Omental fat pad (tissue), 4 donors: ENCODE measurements at places on chromosomes 7 and 10. TPM values are rescaled to one million over a fixed set of nuclear protein-coding genes. Genes with fewer than 3 reads are reported as not detected.

The SFTPA1 gene
- not detected for total RNA-seq

The CAMK2B gene
- not detected for total RNA-seq

The NUDT13 gene
- total RNA-seq, result 2.0 TPM

The CYP3A4 gene
- not detected for total RNA-seq

The ASAH2B gene
- 2.1 TPM for total RNA-seq

The ZNF365 gene
- total RNA-seq, result 0.19 TPM

The OR2A5 gene
- total RNA-seq, result not detected

The C10orf105 gene
- total RNA-seq, result 0.56 TPM

The FAM25C gene
- total RNA-seq, result not detected

The C1QL3 gene
- not detected for total RNA-seq

DNA sequence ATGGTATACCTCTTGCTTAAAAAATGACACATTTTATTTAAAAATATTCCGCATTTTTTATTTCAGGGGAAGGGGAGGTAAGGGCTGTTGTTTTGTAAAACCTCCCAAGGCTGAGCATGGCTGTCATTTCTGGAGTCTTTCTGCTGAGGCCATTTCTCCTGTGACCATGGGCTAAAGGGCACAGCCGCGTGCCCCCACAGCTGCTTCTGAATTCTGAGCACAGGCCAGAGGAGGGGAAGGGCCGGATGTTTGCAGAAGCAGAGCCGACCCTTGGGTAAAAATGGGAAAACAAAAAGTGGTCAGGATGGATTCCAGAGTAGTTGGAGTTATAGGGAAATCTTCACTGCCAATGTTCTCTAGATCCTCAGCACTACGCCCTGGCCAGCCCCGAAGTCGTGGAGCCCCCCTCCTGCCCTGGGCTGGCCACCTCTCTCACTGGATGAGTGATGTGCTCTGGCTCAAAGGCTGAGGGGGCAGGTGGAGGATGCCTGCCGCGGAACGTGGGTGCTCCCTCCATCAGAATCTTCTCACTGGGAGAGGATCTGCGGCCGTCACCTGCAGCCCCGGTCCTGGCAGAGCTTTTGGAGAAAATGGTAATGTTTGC is 131.3 kb upstream of the ZEB1 start:
- no peak for DNase-seq

DNA sequence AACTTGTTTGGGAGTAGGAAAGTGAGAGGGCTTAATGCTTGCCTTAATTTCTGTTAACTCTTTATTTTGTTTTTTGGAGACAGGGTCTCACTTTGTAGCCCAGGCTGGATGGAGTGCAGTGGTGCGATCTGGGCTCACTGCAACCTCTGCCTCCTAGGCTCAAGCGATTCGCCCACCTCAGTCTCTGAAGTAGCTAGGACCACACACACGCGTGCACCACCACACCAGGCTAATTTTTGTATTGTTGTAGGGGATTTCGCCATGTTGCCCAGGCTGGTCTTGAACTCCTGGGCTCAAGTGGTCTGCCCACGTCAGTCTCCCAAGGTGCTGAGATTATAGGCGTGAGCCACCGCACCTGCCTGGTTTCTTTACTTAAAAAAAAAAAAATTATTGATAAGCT is 1.9 kb downstream of the PPP2R2D start:
- DNase-seq, result no peak

DNA sequence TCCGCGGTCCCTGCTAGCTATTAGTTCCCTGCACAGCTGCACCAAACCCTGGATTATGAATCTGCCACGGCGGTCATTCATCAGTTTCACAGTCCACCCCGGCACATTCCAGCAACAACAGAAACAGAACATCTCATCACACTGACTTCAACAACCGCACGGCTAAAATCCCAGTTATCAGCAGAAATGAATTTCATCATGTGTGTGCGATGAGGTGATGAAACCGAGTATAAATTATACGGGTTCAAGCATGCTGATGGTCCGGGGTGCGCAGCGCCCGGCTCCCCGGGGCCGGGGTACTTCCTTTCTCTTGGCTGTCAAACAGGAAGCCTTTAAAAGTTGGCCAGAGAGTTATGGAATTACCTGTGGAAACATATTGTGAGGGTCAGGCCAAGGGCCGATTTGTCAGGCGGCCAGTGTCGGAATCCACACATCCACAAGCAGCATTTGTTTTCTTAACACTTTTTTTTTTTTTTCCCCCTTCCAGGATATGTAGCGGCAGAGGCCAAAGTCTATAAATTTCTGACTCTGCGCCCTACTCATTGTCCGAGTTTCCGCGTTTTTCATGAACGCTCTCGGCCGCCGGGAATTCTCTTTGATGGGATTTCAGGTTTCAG is 420.9 kb upstream of the MGMT start:
- no peak for DNase-seq

DNA sequence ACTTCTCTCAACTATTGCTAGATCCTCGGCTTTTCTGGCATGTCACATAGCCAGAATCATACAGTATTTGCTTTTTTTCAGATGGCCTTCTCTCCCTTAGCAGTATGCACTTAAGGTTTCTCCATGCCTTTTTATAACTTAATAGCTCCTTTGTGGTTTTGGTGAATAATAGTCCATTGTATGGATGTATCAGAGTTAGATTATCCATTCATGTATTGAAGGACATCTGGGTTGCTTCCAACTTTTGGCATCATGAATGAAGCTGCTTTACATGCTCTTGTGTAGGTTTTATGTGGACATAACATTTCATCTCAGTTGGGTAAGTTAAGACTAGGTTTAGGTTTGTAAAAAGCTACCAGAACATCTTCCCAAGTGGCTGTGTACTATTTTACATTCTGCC is 4.6 kb downstream of the ATP5F1C start:
- no peak for DNase-seq

GRCh38 chr7:23426876-23427275 is 43.4 kb downstream of the IGF2BP3 start:
- DNase-seq, result no peak

DNA sequence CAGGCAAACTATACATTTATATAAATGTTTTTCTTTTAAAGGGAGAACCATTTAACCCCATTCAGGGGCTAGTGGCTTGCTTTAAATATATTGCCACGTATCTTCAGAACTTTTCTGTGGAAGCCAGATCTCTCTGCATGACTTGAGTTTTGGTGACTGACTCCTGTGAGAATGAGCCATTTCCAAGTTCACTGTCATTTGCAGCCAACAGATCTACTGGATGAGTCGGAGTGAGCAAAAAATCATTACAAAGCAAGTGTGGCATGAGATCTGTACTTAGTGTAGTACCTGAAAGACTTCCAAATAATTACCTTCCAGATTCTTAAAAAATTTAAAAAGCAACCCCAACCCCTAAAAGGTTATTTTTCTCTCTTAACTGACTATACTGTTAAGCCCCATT is 45.6 kb downstream of the PDSS1 start:
- DNase-seq, result no peak

DNA sequence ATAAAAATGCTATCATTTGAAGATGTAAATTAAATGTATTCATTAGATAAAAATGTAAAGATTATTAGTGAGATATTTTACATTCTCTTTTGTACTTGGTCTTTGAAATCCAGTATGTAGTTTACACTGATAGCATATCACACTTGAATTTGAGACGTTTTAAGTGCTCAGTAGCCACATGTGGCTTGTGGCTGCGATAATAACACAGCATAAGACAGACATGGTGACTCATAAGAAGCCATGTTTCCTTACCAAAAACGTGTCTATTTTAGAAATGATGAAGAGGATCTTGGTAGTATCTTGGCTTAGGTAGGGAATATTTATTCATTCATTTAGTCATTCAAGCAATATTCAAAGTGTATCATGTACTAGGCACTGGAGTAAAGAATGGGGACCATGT is 149.3 kb downstream of the POU6F2 start:
- no peak for DNase-seq

DNA sequence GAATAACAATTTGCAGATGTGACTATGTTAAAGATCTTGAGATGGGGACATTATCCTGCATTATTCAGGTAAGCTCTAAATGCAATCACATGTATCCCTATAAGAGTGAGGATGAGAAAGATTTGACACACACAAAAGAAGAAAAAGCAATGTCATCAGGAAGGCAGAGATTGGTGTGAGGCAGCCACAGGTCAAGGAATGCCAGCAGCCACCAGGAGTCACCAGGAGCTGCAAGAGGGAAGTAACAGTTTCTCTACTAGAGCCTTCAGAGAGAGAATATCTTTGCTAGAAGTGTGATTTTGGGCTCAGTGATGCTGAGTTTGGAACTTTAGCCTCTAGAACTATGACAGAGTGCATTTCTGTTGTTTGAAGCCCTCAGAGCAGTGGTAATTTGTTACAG is 700.3 kb upstream of the SEMA3D start:
- DNase-seq, result no peak

DNA sequence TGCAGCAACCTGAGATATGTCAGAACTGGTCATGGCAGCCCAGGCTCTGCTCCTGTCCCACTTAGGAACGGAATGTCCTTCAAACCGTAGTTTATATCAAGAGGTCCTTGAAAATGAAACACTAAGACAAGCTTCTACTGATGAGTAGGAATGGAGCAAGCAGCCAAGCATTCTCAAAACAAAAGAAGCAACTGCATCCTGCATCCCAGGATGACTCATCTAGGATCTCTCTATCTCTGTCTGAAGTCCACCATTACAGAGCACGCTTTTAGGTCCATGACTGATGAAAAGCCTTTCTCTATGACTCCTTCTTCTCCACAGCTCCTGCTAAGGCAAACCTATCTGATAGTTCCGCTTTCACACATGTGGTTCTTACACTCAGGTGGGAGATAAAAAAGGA is 16.3 kb downstream of the MBL2 start:
- DNase-seq, result no peak

- no peak for DNase-seq
These were observed 41.4 kb upstream of the BET1 start for GRCh38 chr7:94045581-94045980.

DNA sequence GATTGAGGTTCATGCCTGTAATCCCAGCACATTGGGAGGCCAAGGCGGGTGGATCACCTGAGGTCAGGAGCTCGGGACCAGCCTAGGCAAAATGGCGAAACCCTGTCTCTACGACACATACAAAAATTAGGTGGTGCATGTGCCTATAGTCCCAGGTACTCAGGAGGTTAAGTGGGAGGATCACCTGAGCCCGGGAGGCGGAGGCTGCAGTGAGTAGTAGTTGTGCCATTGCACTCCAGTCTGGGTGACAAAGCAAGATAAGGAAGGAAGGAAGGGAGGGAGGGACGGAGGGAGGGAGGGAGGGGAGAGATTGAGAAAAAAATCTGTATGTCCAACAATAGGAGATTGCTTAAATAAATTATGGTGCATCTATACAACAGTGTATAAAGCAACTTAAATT is 13.2 kb downstream of the TLL2 start:
- DNase-seq, result no peak

- no peak for DNase-seq
These were observed 25.5 kb downstream of the VSIR start for GRCh38 chr10:71747551-71748523.

- DNase-seq, result no peak
These were observed 73.0 kb downstream of the UBE3C start for GRCh38 chr7:157211690-157212089.

DNA sequence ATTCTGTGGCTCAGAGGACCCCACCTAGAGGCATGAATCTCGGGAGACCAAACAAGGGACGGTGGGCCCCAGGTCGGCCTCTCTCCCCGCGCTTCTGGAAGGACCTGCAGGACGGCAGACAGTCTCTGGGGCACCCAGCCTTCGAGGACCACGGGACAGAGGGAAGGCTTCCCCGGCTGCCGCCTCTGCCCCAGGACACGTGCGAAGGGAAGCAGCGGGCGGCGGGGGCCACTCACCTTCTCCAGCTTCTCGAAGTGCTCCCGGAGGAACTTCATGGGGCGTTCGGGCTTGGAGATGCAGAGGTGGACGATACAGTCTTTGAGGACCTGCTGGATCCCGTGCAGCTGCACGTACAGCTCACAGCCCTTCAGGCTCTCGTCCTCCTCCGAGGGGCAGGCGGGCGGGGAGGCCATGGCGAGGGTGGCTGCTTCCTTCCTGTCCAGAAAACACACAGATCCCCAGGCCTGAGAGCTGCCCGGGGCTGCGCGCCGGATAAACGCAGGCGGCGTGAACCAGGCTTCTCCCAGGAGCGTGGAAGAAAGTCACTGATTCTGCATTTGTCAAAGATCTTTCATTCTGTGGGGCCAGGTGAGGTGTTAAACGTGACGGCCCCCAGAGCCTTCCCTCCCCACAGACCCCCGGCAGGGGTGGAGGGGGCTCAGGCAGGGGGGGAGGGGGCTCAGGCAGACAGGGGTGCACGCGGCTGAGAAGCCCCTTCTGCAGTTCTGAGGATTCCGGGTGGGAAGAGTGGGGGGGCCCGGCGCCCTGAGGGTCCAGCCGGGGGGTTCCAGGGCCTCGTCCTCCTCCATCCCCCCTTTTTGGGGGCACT is 15.2 kb upstream of the DNAAF5 start:
- no peak for DNase-seq

GRCh38 chr10:94287336-94287735 is 75.4 kb downstream of the NOC3L start:
- DNase-seq, result no peak

DNA sequence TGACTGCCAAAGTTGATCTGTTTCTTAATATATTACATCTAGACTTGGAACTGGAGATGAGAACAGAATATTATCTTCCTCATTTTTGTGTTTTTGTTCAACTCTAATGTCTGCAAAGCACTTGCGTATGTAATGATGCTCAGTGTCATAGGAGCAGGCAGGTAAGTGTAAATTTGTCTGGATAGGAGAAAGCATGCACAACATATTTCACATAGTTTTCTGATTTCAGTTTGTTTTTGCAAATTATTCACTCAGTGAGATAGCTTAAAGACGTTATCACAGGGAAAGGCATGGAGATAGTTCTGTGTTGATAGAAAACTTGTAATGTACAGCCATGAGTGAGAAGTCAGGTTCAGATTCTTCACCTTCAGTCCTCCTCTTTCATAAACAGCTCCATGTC is 84.8 kb downstream of the CFTR start:
- DNase-seq, result no peak

- no peak for DNase-seq
These were observed 1.1 kb upstream of the HOXA13 start for GRCh38 chr7:27200761-27201579.

DNA sequence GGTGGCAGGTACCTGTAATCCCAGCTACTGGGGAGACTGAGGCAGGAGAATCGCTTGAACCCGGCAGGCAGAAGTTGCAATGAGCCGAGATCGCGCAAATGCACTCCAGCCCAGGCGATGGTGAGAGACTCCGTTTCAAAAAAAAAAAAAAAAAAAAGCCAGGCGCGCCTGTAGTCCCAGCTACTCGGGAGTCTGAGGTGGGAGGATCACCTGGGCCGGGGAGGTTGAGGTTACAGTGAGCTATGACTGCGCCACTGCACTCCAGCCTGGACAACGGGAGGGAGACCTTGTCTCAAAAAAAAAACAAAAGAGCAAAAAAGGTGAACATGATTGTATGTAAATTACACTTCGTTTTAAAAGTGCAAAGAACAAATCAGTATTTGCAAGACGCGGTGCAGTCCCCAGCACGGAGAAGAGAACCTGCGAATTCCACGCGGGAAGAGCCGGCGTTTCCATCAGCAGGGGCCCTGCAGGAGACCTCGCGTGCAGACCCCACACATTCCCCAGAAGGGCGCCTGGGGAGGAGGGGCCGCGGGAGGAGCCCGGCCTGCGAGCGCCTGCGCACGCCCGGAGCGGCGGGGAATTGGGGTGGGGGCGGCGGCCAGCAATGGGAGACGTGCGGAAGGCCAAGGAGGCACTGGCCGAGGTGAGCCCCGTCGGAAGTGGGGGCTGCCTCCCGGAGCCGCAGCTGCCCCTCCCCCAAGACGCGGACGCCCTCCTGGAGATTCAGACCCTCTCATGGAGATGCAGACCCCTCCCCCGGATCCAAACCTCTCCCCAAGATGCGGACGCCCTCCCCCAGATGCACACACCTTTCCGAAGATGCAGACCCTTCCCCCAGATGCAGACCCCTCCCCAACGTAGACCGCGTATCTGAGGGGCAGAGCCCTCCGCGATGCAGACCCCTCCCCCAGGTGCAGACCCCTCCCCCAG is 16.7 kb upstream of the SUN1 start:
- no peak for DNase-seq
